ENCODE measurements at places on chromosomes 7 and 10. TPM values are rescaled to one million over a fixed set of nuclear protein-coding genes. Genes with fewer than 3 reads are reported as not detected.

Gene LLCFC1
- total RNA-seq, result not detected

Gene CNTNAP2
- total RNA-seq, result not detected

Gene SPDYE11
- not detected for total RNA-seq

Gene UPK3BL2
- total RNA-seq, result 5.0 TPM

Gene PTN
- not detected for total RNA-seq

Gene ACBD7
- 0.71 TPM for total RNA-seq

Gene LRRC17
- total RNA-seq, result not detected

Gene PTPN20
- total RNA-seq, result 4.5 TPM

Gene RBP4
- 5.1 TPM for total RNA-seq

Gene UBE2D1
- total RNA-seq, result 18.1 TPM

Gene SERPINE1
- 1,353 TPM for total RNA-seq

Gene OR13A1
- not detected for total RNA-seq

Gene METTL27
- 9.0 TPM for total RNA-seq

Gene ANXA8
- total RNA-seq, result 29.5 TPM

Gene ARHGAP19
- 4.1 TPM for total RNA-seq

Gene GJC3
- not detected for total RNA-seq

Gene NPY
- total RNA-seq, result not detected

Gene ANKRD2
- total RNA-seq, result 6.4 TPM

Gene KEL
- 0.05 TPM for total RNA-seq

Gene ABCB4
- not detected for total RNA-seq

Gene CARD11
- total RNA-seq, result 1.3 TPM

Gene CFAP70
- 0.12 TPM for total RNA-seq

Gene GAD2
- not detected for total RNA-seq

Gene TMUB1
- 55.8 TPM for total RNA-seq

Gene TAF5
- 3.0 TPM for total RNA-seq

Gene TNRC18
- total RNA-seq, result 39.4 TPM

Gene ACHE
- 2.6 TPM for total RNA-seq

Gene SFTPA1
- total RNA-seq, result not detected

Gene HMX2
- not detected for total RNA-seq

All from A549 treated with ZK216348 at 1 μM for 4 hours (cell line).